ENCODE measurements at places on chromosomes 13 and 19.

DNA sequence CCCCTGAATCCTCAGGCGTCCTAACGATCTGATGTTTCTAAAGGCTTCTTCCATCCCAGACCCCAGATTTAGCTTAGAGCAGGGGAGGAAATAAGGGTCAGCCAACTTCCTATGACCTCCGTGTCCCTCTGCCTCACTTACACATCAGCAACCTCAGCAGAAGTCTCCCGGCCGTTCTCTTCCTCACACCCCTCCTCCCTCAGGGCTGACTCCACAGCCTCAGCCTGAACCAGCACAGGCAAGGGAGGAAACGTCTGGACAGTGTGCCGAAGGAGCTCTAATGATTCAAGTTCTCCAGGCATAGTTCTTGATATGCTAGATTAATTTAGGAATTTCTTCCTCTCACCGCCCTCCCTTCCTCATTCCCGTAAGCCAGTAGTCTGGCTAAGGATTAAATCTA is 121.4 kb downstream of the NUFIP1 start:
- DNase-seq, result no peak

DNA sequence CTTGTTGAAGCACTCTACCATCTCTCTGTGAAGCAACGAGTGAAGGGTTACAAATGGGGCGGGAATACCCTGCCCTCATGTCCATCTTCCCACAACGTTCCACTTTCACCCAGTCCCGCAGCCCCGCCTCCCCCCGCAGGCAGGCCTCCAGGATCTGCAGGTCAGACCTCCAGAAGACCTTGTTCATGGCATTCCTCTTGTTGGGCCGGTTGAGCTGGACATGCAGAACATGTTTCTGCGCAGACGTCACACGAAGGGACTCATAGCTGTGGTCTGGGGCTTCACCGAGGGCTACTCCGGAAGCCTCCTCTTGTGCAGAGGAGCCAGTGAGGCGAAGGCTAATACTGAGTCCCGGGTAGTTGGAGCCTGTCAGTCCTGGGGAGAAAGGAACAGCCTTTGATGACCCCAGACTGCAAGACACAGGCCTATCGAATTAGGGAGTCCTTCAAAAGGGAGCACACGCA is 420 bp downstream of the ECH1 start:
- DNase-seq, result no peak

- no peak for DNase-seq
Observed at GRCh38 chr13:106493533-106494220, 41.8 kb downstream of the EFNB2 start.

- no peak for DNase-seq
Observed at GRCh38 chr19:56110515-56111448, 10.3 kb downstream of the ZNF787 start.

DNA sequence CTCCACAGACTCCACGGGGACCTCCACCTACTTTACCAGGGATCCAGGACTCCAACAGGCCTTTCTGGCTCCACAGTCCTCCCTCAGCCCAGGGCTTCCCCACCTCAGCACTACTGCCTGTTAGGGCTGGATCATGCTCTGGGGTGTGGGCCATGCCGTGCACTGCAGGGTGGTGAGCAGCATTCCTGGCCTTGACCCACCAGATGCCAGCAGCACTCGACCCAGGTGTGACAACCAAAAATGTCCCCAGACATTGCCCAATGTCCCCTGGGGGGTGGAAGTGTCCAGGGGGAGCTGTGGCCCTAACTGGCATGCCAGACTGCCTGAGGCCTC is 42.0 kb downstream of the EPS15L1 start:
- DNase-seq, result no peak

DNA sequence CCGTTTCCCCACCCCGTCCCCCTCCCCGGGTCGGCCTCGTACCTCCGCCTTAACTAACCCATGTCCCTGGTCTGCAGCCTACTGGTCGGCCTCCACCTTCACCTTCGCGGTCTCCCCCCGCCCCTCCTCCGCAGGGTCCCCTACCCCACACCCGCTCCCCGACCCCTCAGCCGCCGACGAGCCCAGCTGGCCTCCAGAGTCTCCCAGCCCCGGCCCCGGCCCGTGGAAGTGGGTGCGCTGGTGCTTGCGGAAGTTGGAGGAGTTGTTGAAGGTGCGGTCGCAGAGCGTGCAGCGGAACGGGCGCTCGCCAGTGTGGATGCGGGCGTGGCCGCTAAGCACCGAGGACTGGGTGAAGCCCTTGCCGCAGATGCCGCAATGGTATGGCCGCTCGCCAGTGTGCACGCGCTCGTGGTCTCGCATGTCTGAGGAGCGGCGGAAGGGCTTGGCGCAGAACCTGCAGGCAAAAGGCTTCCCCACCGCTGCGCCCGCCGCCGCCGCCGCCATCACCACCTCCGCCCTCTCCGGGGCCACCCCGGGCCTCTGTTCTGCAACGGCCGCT is 2.6 kb downstream of the ZNF784 start:
- DNase-seq, result no peak

GRCh38 chr19:15536350-15536749 is 28.0 kb downstream of the CYP4F22 start:
- DNase-seq, result no peak

- DNase-seq, result no peak
Observed at GRCh38 chr13:88857256-88857655, 1186.1 kb downstream of the SLITRK5 start.

- no peak for DNase-seq
Observed at GRCh38 chr13:59356607-59357006, 807.1 kb downstream of the DIAPH3 start.
